Stimulated activated CD4-positive, alpha-beta T cell treated with anti-CD3 and anti-CD28 coated beads, Interleukin-1b, Interleukin-23, amount 100 ng/mL, for 1 hour (primary cell): ENCODE measurements at places on chromosomes 7 and 10.

DNA sequence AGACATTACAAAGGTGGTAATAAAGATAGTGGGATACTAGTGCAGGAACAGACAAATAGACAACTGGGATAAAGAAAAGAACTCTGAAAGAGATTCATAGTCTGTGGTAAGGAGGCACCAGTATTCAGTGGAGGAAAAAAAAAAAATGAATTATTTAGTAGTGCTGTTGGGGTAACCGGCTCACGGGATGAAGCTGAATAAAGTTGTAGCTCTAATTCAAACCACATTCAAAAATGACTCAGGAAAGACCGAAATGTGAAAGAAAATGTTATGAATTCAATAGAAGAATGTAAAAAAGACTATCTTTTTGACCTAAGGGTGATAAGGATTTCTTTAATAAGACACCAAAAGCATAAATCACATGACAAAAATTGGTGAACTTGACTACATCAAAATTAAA, 83.1 kb upstream of the HABP2 start:
- DNase-seq, result no peak

GRCh38 chr7:142998966-142999365, 28.0 kb downstream of the OR9A2 start:
- no peak for DNase-seq

DNA sequence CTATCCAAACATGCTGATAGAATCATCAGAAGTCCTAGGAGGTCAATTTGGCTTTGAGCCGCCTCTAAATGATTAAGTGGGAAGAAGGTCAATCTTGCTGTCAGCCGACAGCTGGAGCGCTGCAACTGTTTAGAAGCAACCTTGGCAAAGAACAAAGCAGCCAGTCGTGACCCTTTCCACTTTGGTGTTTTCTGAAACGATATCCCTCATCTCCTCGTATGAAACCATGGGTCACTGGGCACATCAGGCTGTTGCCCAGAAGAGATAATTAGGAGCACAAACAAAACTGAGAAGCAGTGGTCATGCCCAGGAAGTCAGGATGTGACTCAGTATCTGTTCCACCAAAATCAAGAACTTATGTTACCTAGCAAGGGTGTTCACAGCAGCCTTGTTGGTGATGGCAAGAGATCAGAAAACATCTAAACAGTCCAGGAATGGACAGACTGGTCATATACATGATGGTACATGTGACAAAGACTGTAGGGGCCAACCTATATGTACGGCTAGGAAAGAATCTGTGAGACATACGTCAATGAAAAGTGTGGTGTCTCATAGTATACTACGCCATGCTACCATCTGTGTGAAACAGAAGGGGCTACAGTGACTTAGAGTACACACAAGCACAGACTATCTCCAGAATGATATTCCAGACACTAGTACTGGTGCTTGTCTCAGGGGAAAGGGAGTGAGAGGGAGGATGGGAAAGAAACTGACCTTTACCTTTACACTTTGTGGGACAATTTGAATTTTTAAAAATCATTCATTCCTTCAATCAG, 22.4 kb downstream of the STN1 start:
- DNase-seq, result no peak

DNA sequence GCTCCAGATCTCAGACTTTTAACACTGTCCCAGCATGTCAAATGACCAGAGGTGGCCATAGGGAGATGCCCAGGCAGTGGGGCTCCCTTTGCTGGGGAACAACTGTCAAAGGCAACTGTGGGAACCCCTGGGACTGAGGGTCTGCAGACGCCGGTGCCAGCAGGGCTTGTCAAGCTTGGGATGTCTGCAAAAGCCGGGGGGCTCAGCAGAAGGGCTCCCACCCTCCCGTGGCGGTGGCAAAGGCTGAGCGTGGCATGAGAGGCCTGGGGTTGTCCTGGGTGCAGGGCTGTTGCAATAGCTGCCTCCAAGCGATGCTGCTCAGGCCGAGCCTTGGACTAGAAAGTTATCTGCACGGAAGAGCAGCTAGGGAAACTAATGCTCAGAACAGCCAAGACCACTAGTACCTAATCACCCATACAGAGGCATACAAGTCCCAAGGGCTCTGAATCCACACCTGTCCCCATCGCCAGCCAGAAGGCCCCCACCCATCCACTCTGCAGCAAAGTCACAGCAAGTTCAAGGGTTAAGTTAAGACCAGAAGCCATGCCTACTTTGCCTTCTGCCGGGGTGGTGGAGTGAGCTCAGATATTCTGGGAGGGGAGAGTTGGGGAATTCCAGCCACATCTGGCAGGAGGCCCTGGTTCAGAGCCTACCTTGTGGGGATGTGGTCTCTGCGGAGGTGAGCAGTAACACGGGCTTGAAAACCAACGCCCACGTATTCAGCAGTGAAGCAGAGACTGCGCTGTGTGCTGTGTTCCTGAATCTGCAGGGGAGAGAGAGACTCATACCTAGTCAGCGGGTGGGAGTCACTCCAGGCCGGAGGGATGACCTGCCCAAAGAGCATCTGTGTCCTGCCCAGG, 4.6 kb downstream of the SH2B2 start:
- no peak for DNase-seq

DNA sequence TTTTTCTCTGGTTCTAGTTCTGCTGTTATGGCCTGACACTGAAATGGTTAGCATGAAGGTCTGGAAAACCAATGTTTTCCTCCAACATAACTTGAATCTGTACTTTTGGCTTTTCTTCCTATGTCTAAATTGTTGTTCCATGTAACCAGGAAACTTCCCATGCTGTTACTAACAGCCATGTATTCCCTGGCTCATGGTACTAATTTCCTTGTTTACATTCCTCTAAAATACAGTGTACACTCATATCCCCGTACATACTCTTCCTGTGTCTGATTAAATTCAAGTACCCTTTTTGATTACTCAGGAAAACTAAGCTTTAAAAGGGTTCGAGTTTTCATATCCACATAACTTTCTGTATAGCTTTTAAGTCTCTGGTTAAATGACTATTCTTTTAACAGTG, 12.3 kb upstream of the ACSM6 start:
- no peak for DNase-seq
